ENCODE measurements at places on chromosomes 13 and 19.

DNA sequence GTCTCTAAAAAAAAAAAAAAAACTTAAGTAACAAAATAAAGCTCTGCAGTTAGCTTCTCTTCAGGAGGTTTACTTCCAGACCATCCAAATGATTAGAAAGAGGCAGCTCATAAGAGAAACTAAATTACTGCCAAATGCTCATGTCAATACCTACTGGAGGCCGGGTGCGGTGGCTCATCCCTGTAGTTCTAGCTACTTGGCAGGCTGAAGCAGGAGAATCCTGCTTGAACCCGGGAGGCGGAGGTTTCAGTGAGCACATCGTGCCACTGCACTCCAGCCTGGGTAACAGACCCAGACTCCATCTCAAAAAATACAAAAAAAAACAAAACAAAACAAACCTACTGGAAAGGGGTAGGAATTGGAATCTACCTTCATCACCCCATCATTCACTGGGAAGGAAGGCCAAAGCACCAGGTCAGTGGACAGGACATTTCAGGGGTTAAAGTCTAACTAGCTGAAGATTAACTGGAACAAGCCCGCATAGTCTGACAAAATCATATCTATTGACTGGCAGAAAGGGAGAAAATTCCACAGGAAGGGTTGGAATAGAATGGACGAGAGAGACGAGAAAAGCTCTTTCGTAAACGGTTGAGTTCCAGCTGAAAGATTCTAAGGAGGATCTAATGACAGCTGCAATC, 1.3 kb downstream of the ZFP14 start:
- DNase-seq: no peak

- DNase-seq: peak; percentile 35
Observed at GRCh38 chr19:43446746-43447489, 18.5 kb downstream of the LYPD3 start.

DNA sequence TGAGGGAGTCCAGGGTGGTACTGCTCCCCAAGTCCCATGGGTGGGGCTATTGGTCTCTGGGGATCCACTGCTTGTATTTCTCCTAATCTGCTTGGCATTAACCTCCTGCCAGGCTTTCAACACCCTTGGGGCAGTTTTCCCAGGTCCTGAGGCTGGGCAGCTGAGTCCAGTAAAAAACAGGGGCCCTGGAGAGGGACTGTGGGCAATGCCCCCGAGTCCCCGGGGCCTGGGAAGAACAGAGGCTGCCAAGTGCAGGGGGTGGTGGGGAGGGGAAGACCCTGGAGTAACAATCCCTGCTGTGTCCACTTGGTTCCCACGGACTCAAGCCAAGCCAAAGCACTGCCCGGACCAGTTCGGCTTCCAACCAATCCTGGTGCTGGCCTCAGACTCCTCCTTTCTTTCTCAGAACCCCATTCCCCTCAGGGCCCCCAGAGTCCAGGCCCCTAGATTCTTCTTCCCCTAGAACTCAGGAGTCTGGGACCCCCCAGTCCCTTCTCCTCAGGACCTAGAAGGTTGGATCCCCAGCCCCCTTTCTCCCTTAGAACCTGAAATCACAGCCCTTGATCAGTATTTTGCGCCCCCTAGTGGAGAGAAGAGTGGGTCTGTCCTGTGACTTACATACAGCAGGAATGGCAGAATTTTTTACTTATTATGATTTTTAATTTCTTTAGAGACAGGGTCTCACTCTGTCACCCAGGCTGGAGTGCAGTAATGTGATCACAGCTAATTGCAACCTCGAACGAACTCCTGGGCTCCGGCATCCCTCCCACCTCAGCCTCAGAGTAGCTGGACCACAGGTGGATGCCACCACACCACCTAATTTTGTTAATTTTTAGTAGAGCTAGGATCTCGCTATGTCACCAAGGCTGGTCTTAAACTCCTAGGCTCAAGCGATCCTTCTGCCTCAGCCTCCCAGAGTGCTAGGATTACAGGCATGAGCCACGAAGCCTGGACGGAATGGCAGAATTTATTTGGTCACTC, 3.7 kb upstream of the CLPTM1 start:
- DNase-seq: peak; percentile 39

DNA sequence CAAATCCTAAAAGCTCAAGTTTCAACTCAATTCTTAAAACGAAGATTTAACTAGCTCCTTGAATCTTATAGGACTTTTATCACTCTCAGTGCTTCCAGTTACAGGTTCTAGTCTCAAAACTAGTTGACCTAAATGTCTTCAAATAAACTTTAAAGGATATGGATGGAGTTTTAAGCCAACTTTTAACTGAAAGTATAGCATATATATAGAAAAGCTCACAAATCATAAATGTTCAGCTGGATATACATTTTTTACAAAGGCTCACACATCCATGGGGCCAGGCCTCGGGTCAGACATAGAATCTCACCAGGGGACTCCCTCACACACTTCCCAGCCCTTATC, 47.1 kb upstream of the ARHGEF7 start:
- no peak for DNase-seq

DNA sequence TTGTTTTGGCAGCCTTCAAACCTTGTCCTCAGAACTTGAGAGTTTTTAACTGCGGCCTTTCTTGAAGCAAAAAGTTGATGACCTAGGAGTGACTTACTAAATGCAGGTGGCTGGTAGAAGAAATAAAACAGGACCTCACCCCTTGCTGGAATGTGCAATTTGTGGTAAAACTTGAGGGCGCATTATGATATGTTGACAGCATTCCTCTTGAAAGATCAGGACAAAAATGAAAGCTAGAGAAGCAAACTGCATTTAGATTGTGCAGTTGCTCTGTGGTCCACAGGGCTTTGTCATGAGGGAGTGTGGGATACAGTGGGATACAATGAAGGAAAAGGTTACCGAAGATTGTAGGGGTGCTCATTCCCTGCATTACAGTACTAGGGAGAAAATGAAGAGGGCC, 504.2 kb downstream of the GPC6 start:
- DNase-seq: no peak

DNA sequence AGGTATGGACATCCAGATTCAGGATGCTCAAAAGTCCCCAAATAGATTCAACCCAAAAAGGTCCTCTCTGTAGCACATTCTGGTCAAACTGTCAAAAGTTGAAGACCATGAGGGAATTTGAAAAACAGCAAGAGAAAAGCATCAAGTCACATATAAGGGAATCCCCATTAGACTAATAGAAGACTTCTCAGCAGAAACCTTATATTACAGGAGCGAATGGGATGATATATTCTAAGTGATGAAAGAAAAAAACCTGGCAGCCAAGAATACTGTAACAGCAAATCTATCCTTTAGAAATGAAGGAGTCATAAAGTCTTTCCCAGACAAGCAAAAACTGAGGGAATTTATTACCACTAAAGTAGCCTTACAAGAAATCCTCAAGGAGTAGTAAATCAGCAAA, 29.7 kb downstream of the FXYD5 start:
- DNase-seq: no peak

GRCh38 chr13:62193919-62194318, 778.3 kb upstream of the PCDH20 start:
- DNase-seq: no peak

Data from DMS 273 treated with DMSO at 0.1 percent for 48 hours (cell line).